NCI-H460 (cell line): ENCODE measurements at places on chromosomes 5 and 9. TPM values are rescaled to one million over a fixed set of nuclear protein-coding genes. Genes with fewer than 3 reads are reported as not detected.

The TXNDC8 gene
- not detected in 2 replicates for total RNA-seq

DNA sequence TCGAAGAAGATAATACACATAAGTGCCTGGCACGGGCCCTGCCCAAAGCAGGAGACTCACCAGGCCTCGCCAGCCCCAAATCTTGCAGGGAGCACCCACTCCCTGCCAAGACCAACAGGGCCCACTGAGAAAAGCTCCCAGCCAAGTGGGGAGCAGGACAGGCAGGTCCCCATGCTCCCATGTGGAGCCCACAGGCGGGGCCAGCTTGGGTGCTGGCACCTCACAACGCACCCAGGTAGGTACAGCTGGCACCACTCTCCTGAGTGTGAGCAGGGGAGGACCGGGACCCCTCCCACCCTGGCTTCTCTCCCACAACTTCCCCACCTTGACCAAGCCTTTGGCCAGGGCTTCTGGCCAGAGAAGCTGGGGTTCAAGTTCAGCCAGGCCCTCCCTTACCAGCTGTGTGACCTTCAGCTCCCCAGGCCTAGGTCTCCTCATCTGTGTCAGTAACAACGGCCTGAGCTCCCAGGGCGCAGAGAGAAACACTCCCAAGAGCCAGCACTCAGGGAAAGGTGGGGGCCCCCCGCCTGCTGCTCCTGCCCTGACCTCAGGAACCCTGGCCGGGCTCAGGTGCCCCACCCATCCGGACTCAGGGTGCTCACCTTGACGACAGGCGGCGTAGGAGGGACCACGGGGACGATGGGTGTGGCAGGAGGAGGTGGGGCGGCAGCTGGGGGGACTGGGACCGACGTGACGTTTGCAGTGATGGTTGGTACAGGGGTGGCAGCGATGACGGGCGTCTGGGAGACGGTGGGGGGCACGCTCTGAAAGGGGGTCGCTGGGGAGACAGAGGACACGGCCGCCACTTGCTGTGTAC lies 17.8 kb downstream of the BRD3 start:
- DNase-seq = no peak

DNA sequence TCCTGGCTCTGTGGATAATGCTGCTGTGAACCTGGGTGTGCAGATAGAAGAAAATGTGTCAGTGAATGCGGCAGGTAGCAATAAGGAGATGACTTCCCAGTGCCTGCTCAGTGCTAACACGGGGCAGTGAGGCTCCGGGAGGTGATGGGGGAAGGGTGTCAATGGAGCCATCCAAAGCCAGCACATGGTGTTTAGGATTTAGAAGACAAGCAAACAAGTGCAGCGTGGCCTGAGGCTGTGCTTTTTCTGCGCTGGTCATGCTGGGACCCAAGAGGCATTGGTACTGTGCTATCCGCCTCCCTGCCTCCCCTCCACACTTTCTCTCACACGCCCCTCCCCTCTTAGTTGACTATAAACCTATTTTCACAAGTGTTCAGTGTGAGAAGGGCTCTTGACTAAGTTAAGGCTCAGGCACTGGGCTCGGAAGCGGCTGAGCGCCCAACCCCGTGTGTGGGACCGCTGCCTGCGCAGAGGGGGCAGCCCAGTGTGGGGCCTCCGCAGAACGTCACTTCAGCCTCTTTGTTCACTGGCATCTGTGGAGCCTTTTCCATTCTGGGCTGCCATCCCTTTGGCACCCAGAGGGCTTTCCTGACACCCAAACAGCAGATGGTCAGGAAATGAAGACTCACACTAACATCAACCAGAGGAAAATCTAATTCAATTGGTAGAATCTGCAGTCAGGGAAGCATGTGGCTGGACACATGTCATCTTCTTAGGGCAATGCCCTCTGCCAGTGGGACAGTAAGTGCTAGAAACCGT lies 21.8 kb upstream of the NINJ1 start:
- DNase-seq = no peak

DNA sequence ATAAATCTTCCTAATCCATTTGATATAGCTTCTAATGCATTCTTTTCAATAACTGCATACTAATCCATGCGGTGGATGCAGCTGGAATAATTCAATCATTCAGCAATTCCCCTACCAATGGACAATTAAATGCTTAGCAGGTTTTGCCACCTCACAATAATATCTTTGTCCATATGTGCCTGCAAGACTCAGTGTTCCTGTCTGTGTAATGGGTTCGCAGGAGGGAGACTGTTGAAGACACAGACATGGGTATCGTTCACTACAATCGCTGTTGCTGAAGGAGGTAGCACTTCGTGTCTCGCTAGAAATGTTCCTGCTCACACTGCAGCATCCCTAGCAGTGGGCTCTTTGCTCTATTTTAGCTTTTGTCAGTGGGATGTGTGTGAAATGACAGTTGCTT lies 214.4 kb downstream of the MED10 start:
- no peak for DNase-seq

GRCh38 chr5:107418902-107419301 lies 251.8 kb downstream of the EFNA5 start:
- no peak for DNase-seq

- DNase-seq = no peak
Measured at GRCh38 chr5:112329419-112330090, 89.5 kb downstream of the EPB41L4A start.

DNA sequence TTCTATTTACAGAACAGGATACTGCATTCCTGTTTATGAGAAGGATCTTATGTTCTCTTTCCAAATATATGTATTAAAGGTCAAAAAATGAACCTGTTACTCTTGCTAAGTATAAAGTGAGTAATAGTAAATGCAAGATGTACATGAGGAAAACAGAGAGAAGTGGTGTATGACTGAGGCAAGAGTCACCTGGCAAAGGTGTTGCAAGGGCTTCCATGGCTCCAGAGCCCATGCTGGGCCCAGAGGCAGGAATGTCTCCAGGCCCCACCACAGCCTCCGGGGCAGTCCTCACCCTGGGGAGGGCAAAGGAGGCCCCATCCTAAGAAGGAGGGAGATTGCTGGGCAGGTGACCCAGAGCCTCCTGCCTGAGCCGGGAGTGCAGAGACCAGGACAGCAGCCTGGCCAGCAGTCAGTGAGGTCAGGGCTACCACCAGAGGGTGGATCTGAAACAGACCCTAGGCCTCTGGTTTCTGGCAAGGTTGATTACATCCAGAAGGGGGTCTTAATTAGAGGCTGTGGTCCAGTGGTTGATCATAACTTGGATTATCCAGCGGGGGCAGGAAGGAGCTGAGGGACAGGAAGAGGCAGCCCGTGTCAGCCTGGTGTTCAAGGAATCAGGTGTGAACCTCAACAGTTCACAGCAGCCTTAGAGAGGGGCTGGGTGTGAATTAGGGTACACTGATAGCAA lies 57.3 kb upstream of the CPLX2 start:
- DNase-seq = no peak

GRCh38 chr5:88805151-88805784 lies 77.7 kb downstream of the MEF2C start:
- DNase-seq = no peak

GRCh38 chr9:13388157-13388556 lies 108.7 kb upstream of the MPDZ start:
- no peak for DNase-seq

GRCh38 chr5:160497878-160498277 lies 76.2 kb downstream of the PTTG1 start:
- no peak for DNase-seq

GRCh38 chr5:1540166-1540565 lies 16.4 kb upstream of the LPCAT1 start:
- no peak for DNase-seq

DNA sequence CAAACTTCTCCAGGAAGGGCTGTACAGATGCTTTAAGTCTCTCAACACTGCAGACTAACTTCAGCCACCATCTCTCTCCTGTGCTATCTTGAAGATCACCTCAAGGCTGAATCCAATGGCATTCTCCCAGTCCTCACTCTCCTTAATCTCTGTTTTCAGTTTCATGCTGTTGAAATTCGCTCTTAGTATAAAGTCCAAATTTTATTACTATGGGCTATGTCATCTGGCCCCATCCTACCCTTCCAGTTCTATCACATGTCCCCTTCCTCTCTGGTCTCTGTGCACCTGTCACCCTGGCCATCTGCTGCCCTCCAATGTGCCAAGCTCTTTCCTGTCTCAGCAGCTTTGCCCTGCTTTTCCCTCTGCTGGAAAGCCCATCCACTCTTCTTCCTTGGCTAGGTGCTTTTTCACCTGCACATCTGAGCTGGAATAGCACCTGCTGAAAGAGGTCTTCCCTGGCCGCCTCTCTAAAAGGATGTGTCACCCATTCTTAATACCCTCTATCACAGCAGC lies 284.7 kb upstream of the MAP3K1 start:
- DNase-seq = no peak
